Calu3 (cell line): ENCODE measurements at places on chromosomes 4 and X. TPM values are rescaled to one million over a fixed set of nuclear protein-coding genes. Genes with fewer than 3 reads are reported as not detected.

FAAH2 gene
- total RNA-seq: 9.1 and 10.3 TPM in 2 replicates

UCP1 gene
- total RNA-seq: not detected in 2 replicates

RADX gene
- 3.4 and 4.3 TPM in 2 replicates for total RNA-seq

SCML2 gene
- total RNA-seq: 1.4 and 1.9 TPM in 2 replicates

GRCh38 chr4:3833326-3833989 lies 67.3 kb downstream of the ADRA2C start:
- no peak for DNase-seq

DNA sequence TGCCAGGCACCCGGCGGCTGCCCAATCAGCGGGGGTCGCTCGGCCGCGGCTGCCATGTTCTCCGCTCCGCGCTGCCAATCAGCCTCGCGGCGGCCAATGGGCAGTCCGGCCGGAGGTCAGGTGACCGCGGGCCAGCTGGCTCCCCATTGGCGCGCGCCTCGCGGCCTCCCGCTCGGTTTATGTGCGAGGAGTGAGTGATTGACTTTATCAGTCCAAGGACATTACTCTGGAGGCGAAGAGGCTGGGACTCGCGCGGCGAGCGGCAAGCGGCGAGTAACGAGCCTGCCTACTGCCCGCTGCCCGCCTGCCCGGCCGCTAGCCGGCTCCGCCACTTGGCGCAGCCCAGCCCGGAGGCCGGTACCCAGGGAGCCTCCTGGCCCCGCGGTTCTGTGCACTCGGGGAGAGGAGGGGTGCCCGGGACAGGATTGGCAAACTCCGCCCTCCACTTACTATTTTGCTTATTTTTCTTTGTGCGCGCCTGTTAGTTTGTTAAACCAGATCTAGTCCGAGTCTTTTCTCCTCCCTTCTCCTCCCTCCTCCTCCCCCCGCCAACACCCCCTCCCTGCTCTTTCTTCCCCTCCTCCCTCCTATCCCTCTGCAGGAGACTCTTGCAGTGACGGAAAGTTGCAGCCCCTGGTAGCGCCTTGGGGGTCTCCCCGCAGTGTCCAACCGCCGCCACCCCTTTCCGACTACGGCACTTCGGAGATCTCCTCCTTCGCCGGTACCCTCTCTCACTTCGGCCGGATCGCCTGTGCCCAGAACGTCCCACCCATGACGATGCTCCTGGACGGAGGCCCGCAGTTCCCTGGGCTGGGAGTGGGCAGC lies at the start of gene ZIC3:
Gene ZIC3, plus strand, starts transcription at position 207 of the 825 bp plus-strand sequence. Its CDS starts 565 bp downstream, at position 772.
- no peak for DNase-seq

GRCh38 chrX:138709886-138710791 lies 1.4 kb downstream of the FGF13 start:
- no peak for DNase-seq

DNA sequence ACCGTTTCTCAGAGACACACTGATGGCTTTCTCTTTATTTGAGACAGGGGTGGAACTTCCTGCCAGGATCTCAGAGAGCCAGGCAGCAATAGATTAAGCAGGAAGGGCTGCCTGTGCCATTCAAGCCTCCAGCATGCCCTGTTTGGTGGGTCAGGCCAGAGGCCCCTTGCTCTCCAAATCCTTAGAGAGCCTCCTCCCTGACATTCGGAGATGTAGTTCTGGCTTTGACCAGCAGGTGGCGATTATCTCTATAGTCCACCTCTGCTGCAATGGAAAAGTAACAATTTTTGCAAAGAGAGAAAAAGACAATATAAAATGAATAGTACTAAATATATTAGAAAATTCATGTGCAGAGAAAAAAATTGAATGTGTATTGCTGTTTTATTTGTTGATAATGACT lies 93.9 kb downstream of the NXF2B start:
- peak; percentile 58 for DNase-seq
